ENCODE measurements at places on chromosomes 4 and X. TPM values are rescaled to one million over a fixed set of nuclear protein-coding genes. Genes with fewer than 3 reads are reported as not detected.
A peak's percentile ranks its signal among the peaks of the same experiment; 100 is the strongest.

GRCh38 chr4:153131596-153131995 lies 72.6 kb upstream of the TRIM2 start:
- no peak for DNase-seq

DNA sequence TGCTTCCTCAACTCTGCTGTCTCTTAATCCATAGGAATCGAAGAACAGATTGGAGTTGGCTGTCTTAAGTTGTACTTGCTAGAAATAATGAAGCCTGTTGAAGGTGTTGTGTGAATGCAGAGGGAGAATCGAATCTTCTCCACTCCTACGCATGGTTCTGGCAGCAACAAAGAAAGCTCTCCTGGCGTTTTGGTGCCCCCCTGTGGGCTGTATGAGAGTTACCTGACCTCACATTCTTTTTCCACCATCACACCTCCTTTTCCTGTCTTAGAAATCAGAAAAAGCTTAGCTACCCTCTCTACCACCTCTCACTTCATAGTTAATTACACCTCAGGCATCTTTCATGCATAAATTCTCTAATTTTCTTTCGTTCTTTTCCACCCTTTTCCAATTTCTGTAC lies 16.3 kb downstream of the KLF8 start:
- peak; percentile 25 for DNase-seq

GRCh38 chr4:91127192-91127591 lies 1000.0 kb downstream of the CCSER1 start:
- no peak for DNase-seq

GRCh38 chr4:121788896-121789295 lies 12.2 kb upstream of the EXOSC9 start:
- DNase-seq = no peak

DNA sequence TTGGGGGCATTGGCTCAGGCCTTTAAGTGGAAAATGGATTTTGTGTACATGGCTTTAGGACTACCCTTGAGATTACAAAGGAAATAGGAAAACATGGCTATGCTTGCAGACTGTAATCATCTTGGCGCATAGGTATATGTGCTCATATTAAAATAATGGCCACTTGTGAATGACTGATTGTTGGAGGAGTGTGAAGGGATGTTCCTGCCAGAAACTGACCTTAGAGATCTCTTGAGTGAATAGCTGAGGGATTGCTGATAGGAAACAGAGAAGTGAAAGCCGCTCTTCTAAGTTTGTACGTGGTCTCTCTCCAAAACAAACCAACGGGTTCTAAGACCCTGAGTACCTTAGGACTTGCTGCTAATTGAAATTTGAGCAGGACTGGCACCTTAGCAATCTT lies 186.0 kb downstream of the MGST2 start:
- DNase-seq = no peak

GRCh38 chr4:538542-539142 lies 37.5 kb downstream of the TMEM271 start:
- no peak for DNase-seq

GRCh38 chr4:156725257-156725656 lies 246.3 kb downstream of the PDGFC start:
- DNase-seq = no peak

Gene NPNT
- polyA plus RNA-seq = not detected

Gene HS3ST1
- polyA plus RNA-seq = 0.09 TPM

Gene UGT2B28
- polyA plus RNA-seq = not detected

Gene ZAR1
- not detected for polyA plus RNA-seq

Gene NR3C2
- 1.1 TPM for polyA plus RNA-seq
